CD4-positive, alpha-beta T cell treated with Interleukin-6 at 100 ng/mL for 8 hours (primary cell): ENCODE measurements at places on chromosomes 5 and 9.

DNA sequence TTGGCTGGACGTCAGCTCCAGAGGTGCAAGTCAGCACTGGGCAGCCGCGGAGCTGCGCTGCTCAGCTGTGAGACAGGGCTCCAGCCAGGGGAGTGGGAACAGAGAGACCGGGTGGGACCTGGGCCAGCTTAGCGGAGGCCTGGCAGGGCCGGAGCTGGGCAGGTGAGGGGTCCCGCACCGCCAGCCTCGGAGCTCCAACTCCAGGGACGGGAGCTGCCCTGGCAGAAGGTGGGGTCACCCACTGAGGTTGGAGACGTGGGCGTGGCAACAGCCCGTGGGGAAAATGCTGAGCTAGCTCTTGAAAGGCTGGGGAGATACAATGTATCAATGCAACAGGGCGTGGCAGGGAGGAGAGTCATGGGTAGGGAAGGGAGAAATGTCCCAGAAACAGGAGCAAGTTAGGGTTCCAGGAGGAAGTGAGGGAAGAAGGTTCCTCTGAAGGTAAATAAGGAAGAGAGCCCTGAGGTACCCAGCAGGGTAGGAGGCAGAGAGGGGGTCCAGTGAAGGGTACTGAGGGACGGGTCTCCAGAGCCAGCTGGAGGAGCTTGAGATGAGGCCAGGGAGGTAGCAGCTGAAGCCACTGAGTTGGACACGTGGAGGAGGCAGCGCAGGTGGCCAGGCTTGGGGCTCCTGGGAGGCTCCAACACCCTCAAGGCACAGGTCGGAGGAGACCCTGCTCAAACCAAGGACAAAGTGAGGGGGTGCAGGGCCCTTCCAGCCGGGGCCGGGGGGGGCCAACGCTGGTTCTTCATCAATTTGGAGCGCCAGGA lies 736 bp upstream of the NKD2 start:
- DNase-seq = no peak

DNA sequence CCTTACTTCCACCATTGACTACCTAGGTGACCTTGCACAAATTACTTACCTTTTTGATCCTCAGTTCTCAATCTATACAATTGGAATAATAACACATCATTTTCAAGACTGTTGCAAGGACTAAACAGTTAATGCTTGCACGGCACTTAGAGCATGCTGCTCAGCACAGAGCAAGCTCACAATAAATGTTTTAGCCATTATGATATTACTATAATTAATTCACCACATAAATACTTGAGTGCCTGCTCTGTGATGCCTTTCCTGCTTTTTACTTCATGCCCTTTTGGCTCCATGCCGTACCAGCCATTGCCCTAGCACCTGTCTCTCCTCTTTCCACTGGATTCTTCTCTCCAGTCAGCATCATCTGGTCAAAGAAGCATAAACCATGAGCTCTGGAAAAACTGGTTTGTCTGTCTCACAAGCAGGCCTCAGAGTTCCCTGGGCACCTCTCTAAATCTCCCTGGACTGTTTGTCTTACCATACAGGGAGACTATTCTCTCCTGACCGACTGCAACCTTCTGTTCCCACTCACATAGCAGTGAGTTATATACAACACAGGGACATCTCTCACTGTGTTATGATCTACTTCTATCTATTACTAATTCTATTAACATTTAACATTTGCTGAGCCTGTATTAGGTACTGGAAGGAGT lies 260.4 kb upstream of the ADRA1B start:
- no peak for DNase-seq

GRCh38 chr5:155258161-155258560 lies 244.6 kb downstream of the KIF4B start:
- no peak for DNase-seq

DNA sequence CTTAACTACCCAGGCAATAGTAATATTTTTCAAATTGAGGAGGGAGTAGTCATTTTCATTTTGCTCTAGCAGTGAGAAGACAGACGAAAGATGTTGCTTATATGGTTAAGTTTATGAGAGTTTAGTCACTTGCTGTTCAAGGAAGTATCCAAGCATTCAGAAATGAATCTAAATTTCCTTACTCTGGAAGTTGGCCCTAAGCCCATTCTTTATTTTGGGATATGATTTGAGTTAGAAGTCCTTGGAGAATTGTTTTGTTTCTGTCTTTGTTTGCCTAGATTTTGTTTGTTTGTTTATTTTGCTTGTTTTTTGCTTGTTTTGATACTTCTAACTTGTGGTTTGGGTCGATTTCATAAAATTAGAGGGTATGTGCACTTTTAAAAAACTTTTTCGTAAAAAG lies 146.4 kb upstream of the FGF10 start:
- DNase-seq = no peak

DNA sequence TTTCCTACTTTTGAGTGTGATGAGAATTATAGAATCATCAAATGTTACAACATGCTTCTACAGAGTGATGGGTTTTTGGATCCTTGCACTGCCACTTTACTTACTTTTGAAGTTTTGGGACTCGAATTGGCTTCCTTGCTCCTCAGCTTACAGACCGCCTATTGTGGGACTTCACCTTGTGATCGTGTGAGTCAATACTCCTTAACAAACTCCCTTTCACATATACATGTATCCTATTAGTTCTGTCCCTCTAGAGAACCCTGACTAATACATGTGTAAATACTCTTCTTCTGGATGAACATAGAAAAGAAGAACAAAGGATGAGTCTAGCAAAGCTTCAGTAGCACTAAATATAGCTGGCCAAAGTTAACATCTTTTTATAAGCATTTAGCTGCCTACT lies 98.7 kb upstream of the PDE4D start:
- DNase-seq = no peak

DNA sequence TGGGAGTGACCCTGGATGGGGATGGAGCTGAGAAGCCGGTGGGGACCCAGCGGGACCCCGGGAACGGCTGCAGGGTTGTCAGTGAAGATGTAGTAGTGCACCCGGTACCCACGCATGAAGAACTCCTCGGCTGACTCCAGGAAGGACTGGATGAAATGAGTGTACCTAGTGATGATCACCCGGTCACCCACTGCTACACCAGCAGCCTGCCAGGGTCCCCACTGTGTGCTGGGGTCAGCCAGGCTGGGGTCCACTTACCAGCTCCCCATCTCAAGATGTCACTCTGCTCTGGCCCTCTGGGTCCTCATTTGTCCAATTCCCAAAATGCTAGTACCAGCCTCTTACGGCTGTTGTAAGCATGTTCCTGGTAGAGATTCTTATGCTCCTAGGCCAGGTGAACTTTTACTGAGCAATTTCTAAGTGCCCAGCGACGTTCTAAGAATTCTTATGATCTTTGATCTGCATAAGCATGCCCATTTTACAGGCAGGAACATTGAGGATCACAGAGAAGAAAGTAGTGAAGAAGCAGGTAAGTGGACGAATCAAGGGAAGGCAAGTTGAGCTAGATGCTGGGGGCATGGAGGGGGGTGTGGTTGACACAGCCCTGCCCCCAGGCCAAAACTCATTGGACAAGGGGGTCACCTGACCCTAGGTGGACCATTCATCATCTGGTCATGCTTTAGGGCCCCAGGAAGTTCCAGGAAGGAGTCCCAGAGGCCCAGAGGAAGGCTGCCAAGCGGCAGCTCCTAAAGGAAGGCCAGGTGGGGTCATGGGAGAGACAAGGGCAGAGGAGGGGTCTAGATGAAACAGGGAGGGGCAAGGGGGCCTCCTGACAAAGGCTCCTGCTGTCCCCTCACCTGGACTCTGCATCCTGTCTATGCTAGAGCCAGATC lies 9.4 kb downstream of the GBGT1 start:
- DNase-seq = no peak

DNA sequence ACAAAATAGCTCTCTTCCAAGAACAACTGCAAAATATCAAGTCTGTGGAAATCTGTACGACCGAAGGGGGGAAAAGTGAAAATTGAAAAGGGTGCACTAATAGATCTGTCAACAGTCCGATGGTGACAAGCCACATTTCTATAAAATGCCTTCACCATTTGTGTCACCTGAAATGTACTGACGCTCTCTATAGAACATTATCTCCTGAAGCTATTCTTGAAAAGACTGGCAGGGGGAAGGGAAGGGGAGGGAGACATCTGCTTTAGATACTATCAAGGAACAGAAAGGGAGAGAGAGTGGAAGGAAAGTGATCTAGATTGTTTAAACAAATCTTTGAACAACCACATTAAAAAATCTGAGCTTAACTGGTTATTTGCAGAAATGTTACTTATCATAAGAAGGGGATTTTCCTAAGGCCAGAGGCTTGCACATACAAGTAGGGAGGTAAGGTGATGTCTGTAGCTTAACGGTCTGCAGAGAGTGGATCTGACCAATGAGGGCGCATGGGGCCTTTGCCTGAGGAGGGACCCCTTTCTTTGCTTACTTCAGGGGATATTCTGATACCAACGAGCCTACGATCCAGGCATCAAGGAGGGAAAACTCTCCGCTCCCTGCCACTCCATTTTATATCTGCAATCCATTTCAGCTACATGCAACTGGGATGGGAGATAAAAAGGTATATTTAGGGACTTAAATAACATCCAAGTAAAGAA lies 92.1 kb downstream of the CRB2 start:
- DNase-seq = no peak

DNA sequence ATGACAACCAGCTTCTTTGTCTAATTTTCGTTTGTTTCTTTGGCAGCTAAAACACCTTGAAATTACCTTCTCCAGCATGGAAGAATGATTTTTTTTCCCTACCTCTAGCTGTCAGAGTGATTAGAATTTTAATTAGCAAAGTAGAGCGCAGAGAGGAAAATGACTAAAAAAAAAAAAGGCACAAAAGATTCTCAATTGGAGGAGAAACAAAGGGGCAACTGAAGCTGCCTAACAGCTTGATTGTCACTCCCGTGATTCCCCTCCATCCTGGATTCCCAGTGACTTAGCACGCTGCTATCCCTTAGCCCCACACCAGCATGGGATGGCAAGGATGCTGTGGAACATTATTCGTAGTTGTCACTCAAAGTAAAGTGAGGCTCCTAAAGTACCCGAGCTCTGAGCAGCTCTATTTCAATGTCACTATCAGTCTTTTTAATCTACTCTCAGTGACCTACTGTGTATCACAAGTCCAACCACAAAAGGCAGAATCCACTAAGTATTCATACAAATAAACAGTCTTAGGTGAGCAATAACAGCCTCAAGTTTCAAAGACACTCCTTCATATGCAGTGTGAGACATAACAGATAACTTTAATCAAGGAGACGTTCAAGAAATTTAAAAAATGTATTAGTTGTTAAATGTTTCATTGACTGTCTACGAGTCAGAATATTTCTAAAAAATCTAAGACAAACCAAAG lies 710.0 kb upstream of the GRAMD2B start:
- DNase-seq = no peak

- no peak for DNase-seq
Observed at GRCh38 chr5:143550986-143551630, 147.6 kb upstream of the NR3C1 start.

DNA sequence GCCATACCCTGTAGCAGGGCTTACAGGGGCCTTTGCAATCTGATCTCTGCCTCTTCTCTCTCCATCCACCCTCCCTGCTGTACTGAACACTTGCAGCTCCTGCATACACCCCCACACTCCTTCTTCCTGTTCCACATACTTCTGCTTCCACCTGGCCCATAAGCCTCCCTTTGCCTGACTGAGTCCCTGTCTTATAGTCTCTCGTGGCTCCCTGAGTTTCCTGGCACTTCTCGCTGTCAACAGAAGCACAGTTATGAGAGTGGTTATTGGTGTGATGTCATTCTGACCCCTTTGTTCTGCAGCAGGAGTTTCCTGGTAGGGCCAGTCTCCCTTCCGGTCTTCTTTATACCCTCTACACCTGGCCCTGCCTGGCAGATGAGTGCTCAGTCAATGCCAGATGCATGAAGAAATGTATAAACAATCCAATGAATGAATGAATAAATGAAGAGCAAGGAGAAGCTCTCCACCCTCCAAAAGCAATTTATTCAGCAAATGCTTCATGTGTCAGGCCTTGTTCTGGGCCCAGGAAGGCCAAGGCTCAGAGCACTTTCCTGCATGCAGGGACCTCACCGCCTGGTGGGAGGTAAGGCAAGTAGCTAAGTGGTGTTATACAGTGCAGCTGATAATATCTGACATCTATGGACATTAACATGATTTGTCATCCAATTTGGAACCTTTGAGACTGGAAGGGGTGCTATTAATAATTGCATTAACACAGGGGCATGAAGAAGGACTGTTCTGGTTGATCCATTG lies 20.5 kb upstream of the CSF1R start:
- DNase-seq = no peak

GRCh38 chr9:2857564-2858198 lies 13.8 kb upstream of the PUM3 start:
- peak; percentile 52 for DNase-seq

- DNase-seq = no peak
Observed at GRCh38 chr5:66503203-66503789, 92.9 kb upstream of the MAST4 start.

DNA sequence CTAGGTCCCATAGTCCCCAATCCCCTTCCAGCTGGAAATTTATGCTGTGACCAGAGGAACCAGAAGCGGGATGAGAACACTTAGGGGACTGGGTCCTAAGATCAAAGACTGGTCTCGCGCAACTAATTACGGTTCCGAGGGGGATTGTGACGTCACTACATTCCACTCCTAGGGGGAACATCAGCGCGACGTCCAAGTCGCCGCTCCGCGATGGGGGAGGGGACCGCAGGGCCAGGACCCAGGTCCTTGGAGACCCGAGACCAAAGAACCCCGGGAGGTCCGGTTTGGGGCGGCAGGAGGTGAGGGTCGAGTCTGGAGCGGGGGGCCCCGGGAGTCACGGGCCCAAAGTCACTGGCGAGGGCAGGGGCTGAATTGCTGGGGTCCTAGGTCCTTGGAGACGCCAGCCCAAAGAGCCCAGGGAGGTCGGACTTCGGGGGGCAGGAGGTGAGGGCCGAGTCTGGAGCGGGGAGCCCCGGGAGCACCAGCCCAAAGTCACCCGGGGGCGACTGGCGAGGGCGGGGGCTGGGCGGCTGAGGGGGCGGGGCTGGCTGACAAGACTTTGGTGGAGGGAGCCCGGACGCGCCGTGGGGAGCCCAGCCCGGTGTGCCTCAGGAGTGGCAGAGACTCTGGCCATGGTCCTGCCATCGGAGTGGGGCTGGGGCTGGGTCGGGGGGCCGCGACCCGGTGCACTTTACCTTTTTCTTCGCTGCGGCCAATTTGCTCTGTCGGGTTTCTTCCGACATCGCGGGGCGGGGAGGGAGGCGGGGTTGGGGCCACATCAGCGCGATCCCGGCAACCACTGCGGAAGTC lies at the start of gene GOLGA2:
GOLGA2 (minus strand) TSS at position 810 of the 810 bp plus-strand sequence; CDS start at position 779, 31 bp downstream.
- no peak for DNase-seq

GRCh38 chr9:133058550-133059320 lies 3.0 kb upstream of the CEL start:
- DNase-seq = peak; percentile 4
